Activated CD4-positive, alpha-beta T cell treated with anti-CD3 and anti-CD28 coated beads, Interleukin-2, amount 50 U/mL, for 1 hour (primary cell): ENCODE measurements at places on chromosomes 16 and 17.
A peak's percentile ranks its signal among the peaks of the same experiment; 100 is the strongest.

DNA sequence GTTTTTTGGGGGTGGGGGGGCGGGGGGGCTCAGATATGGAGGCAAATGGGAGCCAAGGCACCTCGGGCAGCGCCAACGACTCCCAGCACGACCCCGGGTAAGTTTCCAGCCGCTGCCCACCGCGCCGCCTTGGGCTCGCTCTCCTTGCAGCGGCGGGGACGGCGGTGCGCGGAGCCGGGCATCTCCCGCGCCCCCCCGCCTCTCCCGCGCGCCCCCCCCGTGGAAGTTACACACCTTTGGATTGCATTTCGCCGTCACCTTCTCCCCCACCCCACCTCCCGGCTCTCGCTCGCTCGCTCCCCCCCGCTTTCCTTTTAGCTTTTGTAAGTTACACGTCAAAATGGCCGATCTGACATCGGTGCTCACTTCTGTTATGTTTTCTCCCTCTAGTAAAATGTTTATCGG, 387 bp downstream of the MSI2 start:
- peak; percentile 48 for DNase-seq

DNA sequence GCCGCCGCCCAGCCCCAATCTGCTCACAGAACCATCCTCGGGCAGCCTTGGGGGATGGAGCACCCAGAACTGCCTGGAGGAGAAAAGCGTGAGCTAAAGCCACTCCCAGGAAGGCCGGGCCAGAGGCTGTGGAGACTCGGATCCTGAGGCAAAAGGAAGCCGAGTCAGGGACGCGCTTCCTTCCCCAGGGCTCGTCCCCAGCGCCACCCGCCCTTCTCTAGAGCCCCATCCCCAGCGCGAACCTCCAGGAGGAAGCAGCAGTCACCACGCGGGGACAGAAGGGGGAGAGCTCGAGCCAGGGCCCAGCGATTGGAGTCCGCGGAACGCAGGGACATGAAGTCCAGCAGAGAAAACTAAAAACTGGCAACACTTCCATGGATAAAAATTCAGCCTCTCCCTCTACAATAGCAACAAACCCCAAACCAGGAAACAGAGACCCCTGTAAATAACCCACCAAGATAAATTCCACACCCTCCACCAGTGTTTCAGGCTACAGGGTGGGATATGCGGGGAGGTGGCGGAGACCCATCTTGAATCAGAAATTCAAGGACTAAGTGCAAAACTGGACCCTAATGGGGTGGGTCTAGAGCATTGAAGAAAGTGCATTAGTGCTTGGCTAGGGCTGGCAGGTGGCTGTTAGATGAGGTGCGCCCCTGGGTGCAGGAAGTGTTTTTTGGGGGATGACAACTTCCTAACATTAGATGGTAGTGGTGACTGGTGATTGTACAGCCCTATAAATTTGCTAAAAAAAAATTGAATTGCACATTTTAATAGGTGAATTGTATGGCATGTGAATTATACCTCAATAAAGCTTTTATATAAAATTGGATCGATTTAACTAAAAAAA, 116.1 kb upstream of the METRNL start:
- DNase-seq, result peak; percentile 29

DNA sequence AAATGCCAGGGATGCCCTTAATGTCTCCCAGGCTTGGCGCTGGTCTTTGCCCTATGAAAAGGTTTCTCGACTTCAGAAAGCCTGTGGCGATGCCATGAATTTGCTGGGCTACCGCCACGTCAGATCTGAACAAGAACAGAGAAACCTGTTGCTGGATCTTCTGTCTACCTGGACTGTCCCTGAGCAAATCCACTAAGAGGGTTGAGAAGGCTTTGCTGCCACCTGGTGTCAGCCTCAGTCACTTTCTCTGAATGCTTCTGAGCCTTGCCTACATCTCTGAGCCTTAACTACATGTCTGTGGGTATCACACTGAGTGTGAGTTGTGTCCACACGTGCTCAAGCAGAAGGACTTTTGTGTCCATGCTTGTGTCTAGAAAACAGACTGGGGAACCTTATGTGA, 11.4 kb downstream of the CHST4 start:
- peak; percentile 26 for DNase-seq

DNA sequence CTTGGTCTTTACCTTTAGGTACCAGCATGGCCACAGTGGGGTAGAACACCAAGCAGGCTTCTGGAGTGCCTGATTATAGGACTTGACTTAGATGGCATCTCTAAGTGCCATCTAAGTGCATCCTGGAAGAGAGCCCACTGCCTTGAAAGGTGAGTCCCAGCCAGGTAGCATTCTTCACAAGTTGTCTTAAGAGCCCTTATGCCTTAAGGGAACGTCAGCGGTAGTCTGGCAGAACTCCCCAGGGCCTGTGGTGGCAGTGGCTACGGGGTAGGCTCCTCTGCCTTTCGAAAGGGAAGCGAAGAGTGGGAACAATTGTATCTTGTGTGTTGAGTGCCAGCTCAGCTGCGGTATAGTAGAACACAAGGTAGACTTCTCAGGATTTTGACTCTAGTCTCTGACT, 549.0 kb downstream of the HS3ST4 start:
- no peak for DNase-seq

- no peak for DNase-seq
Measured at GRCh38 chr17:44661835-44662234, 5.6 kb downstream of the MEIOC start.

GRCh38 chr16:709566-710499, 4.2 kb upstream of the FBXL16 start:
- DNase-seq, result no peak

DNA sequence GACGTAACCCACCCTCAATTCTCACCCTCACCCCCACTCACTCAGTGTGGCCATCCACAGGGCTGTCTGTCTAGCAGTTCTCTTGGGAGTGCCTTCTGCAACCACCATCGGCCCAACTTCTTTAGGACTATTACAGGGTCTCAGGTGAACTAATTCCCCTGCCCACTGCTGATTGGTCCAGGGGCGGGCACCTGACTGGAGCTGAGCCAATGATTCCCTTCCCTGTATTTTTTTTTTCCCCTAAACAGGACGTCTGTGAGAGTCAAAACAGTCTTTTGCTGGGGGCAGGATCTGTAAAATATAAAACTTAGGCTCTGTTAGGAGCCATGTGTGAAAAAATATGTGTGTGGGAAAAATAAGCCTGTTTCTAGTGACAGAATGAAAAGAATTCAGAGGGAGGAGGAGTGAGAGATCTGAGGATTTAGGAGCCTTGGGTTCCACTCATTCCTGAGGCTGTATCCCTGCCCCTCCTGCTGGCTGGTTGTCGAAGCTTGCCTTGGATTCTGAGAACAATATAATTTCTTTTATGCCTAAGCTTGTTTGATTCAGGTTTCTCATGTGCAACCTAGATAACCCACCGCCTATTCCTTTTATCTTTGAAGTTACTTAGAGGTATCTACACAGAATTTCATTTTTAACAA, 115.0 kb downstream of the SPACA3 start:
- no peak for DNase-seq

DNA sequence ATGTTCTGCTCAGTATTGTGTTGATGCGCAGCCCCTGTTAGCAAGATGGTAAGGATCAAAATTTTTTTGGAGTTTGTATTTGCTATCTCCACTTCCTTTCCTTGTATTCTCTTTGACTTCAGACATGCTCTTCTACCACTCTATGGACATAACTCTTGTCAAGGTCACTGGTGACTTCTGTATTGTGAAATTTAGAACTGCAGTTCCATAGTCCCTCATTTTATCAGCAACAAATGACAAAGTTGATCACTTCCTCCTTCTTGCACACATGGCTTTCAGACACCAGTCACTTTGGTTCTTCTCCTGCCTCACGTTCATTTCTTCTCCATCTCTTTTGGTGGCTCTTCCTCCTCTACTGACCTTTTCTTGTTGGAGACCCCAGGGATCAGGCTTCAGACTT, 21.1 kb downstream of the COX11 start:
- no peak for DNase-seq

DNA sequence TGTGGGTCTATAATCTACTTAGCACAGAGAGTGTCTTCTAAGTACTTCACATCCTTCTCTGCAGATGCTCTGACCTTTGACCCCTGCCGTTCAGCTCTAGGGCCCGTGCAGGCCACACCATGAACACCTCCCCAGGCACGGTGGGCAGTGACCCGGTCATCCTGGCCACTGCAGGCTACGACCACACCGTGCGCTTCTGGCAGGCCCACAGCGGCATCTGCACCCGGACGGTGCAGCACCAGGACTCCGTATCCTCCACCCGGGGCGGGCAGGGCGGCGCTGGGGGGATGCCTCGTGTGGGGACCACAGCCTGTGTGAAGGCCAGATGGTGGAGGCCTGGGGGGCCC, 686 bp downstream of the MLST8 start:
- no peak for DNase-seq

GRCh38 chr16:12627394-12627793, 176.3 kb downstream of the CPPED1 start:
- no peak for DNase-seq

- no peak for DNase-seq
Measured at GRCh38 chr17:65260626-65261025, 123.5 kb downstream of the RGS9 start.

GRCh38 chr16:23072769-23073549, 76.3 kb downstream of the USP31 start:
- no peak for DNase-seq

DNA sequence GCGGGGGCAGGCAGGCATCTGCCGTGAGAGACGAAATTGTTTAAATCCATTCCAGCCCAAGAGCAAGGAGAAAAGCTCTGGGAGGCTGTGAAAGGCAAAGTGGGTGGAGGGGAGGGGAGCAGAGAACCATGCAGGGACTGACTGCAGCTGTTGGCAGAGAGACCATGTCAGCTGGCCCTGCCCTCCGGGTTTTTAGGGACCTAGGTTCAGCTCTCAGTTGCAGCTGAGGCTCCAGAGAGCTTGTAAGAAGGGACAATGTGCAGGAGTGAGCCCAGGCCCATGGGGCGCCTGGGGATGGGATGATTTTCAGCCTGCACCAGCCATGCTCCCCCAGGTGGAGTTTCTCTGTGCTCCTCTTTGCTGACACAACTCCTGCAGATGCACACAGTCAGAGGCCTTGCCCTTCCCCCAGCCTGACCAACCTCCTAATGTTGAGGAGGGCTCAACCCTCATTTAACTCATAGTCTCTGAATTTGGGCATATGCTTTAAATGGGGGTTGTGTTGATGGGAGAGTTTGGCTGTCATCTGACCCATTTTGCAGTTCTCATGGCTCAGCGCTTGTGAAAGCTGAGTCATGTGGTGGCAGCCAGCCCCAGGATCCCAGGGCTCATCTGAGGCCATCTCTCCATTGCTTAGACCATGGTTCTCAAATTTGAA, 70.9 kb downstream of the PLXDC1 start:
- DNase-seq, result no peak

- DNase-seq, result no peak
Measured at GRCh38 chr16:31480851-31481536, 1.9 kb upstream of the SLC5A2 start.

DNA sequence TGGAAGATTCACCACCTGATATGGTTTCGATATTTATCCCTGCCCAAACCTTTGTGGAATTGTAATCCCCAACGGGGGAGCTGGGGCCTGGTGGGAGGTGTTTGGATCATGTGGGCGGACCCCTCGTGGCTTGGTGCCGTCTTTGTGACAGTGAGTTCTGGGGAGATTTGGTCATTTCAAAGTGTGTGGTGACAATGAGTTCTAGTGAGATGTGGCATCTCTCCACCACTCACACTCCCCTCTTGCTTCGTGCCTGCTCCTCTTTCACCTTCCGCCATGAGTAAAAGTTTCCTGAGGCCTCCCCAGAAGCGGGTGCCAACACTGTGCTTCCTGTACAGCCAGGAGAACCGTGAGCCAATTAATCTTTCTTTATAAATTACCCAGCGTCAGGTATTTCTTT, 9.7 kb downstream of the CCDC57 start:
- no peak for DNase-seq

DNA sequence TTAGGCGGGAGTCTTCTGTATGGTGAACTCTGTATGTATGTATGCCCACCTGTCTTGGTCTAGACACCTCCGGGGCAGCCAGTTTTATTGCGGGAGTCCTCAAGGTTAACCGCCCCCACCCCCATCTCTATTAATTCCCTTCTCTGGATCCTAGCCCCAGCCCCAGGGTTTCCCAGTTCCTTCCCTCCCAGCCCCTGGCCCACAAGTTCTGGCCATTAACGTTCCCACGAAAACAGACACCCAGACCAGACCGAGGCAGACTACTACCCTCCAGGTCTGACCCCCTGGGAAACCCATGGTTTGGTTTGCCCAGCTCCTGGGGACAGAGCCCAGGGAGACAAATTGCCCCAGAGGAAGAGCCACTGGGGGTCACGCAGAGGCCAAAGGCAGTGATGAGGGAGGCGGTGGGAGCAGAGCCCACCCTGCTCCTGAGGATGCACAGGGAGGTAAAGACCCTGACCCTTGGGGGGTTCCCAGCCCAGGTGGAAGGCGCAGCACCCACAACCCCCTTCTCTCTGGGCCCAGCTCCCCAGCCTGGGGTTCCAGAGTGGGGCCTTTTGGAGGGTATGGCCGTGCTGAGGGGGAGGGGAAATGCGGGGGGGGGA, 8.5 kb downstream of the TBKBP1 start:
- no peak for DNase-seq

DNA sequence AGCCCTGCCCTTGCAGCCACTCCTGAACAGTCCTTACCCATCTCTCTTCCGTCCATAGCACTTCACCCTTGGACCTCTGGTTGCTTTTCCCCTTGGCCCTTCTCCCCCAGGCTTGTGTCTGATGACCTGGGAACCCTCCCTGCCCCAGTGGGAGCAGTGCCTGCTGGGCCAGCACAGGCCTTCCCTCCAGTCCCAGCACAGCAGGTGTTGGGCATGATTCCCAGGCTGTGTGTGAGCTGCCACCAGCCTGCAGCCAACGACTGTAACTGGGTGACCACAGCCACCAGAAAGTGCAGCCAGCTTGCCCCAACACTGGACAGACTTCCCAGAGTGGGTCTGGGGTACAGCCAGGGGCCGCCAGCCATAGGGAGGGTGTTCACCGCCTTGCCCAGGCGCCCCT, 30.0 kb downstream of the CRAMP1 start:
- no peak for DNase-seq

- DNase-seq, result no peak
Measured at GRCh38 chr16:3728424-3729160, 11.3 kb upstream of the TRAP1 start.

- no peak for DNase-seq
Measured at GRCh38 chr16:74657870-74658642, 8.6 kb downstream of the RFWD3 start.

- no peak for DNase-seq
Measured at GRCh38 chr17:30552994-30553566, 75.9 kb downstream of the GOSR1 start.

- no peak for DNase-seq
Measured at GRCh38 chr17:47279062-47279801, 25.6 kb downstream of the ITGB3 start.

DNA sequence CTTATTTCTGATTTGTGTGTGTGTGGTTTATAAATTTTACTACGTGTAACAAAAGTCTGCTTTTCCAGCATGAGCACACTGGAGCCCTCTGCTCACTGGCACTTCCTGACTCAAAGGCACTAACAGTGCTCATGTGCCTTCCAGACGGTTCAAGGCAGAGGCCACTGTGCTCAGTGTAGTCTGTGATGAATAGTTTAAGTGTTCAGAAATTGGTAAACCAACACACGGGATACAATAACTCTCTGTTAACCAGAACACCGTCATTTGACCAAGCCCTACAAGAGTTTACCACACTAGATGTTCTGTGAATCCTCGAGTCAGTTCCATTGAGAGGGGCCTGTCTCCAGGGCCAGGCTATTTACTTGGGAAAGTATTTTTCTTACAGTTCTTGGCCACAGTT, 191.9 kb downstream of the MRTFB start:
- no peak for DNase-seq
